ENCODE measurements at places on chromosomes 16 and 17.

DNA sequence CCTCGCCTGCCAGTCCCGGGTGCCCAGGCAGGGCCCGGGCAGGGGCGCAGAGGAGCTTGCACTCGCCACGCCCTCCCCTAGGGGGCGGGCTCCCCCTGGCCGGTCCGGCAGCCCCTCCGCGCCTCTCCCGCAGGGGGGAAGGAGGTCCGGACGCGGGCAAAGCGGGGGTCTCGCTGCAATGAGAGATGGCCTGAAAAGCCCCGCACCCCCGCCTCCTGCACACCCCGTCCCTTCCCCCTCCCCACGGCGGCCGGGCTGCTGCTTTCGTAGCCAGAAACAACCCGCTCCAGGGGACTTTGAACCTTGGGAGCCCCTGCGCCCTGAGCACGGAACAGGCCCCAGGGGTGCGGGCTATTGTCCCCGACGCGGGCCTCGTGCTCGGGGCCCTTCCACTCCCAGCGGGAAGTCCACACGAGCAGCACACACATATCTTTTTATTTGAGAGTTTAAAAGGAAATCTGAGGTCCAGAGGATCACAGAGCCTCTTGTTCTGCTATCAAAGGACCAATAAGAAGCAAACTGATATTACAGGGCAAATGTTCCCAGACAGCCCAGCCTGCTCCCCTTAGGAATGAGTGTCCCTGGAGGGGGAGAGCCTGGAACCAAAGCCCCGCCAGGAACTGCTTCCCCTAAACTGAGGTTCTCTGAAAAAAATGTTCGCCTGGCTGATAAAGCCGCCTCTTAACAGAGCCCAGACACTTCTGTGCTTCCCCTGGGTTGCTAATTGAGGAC, 5.8 kb upstream of the CBX4 start:
- peak; percentile 86 for DNase-seq

DNA sequence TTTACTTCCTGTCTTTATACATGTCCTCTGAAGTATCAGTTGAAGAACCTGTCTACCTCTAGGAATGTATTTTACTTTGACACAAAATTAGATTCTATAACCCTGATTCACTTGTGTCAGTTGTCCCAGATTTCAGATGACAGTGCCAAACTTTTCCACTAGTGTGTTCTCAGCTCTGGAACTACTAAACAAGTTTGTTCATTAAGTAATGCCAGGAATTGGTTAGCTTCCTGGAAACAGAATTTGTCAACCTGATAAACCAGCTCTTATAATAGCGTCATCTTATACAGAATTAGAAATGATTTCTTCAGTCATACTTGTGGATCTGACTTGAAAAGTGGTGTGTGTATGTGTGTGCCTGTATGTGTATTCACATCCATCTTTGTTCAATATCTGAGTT, 7.4 kb downstream of the MAP3K3 start:
- no peak for DNase-seq

GRCh38 chr17:9256751-9257629, 235.7 kb downstream of the NTN1 start:
- DNase-seq: no peak

DNA sequence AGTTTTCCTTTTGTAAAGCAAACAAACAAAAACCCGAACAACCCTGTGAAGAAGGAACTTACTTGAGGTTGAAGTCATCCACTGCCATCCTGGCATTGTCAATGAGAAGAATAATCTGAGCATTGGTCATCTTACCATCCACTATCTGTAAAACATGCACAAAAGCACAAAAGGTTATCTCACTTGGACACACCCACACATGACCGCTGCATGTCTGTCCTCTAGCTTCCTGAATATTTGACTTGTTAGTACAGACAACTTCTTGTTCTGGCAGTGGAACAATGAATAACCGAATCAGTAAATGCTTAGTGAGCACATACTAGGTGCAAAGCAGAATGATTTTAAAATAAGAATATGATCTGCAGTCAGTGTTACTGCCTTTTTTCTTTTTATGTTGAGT, 6.1 kb downstream of the KRT23 start:
- no peak for DNase-seq

DNA sequence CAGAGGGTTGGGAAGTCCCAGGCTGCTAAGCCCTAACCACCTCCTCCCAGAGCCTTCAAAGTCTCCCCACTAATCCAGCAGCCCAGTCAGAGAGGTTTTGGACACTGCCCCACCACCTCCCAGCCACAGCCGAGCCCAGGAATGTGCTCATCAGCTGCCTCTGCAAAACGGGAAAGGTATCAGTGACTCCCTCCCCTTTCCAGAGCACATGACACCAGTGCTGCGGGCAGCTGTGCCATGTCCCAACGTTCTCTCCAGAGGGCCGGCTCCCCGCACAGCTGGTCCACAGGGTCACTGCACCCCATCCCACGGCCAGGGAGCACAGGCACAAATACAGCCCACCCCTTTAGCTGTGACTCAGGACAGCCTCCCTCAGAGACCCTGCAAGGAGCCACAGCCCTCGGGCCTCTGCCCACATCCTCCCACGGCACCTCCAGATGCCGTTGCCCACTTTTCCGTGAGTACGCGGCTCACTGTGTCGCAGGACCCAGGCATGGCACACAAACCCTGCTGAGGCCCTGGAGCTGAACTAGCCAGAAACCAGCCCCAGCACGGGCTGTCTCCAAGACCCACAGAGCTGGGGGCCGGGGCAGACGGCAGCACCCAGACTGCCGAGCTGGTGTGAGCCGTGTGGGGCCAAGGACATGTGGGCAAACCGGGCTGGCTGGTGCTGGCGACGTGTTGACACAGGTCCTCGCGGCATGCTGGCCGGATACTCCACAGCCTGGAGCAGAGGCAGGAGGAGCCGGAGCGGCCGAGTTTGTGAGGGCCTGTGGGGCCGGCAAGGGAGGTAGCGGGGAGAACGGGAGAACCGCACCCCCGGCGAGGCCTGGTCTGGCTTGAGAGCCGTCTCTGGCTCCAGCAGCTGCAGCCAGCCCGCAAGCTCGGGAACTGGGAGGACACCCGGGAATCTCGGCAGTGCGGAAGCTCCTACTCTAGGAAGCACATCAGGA, 6.3 kb upstream of the PPP1R27 start:
- no peak for DNase-seq

DNA sequence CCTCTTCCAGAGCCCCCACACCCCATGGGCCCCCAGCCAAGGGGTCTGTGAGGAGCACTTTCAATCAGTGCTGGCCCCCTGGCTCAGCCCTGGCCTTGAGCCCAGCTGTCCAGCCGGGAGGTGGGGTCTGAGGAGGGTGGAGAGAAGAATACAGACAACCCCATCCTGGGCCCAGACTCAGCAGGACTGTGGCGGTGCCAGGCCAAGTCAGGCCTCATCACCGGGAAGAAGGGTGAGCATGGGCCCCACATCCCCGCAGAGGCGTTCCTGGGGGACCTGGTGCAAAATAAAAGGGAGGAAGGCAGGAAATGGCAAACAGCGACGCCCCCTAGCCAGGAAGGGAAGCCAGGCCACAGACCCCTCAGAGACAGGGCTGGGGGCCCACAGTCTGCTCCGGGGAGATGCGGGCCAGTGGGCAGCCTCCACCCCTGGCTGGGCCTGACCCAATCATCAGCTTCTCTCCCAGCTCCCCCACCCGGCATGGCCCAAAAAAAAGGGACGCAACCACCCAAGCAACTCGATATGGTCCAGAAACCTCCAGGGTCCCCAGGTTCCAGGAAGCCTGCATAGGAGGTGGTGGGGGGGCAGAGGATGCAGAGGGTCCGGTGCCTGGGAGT, 20.6 kb downstream of the ZNF423 start:
- DNase-seq: no peak

- DNase-seq: no peak
These were observed 18.3 kb downstream of the TMEM100 start for GRCh38 chr17:55704401-55704800.

DNA sequence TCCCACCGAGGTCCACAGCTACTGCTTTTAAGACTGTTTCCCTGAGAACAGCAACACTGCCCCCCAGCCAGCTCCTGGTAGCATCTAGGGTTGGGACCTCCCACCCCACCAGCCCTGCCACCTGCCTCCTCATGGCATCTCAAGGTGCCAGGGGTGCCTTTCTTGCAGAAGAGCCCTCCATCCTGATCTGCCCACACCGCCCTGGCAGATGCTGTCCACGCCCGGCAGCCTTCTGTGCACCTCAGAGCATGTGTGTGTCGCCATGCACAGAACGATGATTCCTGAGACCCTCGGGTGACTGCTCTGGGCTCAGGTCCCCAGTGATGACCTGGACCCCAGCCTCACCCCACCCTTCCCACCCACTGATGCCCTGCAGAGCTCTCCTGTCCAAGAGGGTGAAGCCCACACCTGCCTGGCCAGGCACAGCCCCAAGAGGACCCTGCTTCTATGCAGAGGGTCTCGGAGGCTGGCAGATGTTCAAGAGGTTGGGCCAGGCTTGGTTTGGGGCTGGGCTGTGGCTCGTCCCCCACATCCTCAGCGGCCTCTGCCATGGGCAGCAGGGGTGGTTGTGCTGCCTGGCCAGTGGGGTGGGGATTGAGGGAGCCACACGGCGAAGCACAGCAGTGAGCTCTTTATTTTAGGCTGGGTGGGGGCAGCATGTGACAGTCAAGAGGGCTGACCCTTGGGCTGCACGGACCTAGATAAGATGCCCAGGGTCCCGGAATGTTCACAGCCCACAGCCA, 5.2 kb upstream of the SPATA2L start:
- DNase-seq: no peak

- no peak for DNase-seq
These were observed 258.8 kb upstream of the ASIC2 start for GRCh38 chr17:33551911-33552310.

DNA sequence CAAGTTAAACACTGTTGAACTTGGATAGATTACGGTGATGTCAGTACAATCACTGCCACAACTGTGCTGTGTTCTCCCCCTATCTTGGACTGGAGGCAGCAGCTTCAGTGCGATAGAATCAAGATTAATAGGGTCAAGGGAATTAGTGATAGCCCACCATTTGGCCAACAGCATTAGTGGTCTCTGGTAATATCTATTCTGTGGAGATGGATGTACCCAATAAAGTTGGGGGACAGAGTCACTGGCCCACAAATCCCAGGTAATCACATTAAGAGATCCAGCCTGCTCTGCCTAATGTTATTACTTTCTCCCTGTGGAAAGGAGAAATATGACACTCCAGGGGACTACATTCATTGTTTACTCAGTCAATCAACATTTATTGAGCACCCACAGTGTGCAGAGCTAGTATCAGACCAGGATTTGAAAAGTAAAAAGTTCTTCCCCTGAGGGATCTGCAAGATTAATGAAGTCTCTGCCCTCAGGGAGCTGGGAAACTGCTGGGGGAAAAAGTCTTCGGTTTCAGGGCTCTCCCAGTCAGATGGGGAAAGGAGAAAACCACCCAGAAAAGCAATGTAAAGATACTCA, 23.6 kb upstream of the ATP5MC1 start:
- DNase-seq: no peak

GRCh38 chr17:39963829-39964228, 1.0 kb downstream of the GSDMA start:
- no peak for DNase-seq

DNA sequence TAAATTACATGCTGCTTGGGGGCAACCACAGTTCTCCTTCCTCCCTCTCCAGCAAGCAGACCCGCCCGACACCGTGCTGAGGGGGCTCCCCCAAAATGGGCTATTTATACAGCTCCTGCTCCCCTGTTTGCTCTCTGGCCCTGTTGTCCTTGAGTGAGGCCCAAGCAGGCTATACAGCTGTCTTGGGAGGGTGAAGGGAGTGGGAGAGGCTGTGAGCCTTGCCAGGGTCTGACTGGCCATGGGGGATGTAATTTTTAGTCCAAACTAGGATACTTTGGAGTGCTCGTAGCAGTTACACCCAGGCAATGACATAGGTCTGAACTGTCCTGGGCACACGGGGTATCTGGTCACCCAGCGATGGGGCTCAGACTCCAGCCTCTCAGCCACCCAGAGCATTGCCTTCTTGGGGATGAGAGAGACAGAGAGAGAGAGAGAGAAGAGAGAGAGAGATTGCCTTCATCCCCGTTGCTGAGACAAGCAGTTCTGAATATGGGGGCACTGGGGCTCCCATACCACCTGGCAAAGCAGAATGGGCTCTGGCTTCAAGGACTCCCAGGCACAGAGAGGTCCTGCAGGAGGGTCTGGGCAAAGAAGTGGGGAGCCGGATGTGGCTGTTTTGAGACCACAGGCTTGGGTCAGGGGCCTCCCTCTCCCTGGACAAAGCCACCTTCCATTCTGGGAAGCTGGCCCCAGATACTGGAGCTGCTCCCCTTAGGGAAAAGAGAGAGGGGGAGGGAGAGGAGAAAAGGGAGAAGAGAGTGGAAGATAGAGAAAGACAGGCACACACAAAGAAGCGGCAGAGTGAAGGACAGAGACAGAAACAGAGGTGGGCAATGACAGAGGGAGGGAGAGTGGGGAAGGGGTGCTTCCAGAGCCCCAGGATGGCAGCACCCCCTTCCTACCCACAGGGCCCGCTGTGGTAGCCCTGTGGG, 10.7 kb upstream of the TMEM92 start:
- peak; percentile 11 for DNase-seq

DNA sequence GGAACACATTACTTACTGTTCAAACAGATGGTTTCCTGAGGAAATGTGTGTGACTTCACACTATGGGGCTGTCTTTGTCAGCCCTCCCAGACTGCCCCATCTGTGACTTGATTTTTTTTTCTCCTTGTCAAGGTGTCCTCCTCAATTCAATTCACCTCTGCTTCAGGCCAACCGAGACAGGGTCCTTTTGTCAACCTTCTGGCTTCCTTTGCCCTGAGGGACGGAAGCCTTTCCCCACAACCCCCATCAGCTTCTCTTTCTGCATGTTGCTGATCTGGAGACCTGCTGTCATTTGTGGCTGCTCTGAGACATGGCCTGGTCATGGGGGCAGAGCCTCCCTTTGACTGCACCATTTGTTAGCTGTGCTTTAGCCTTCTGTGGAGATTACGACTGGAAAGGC, 21.3 kb upstream of the RGS9 start:
- no peak for DNase-seq

DNA sequence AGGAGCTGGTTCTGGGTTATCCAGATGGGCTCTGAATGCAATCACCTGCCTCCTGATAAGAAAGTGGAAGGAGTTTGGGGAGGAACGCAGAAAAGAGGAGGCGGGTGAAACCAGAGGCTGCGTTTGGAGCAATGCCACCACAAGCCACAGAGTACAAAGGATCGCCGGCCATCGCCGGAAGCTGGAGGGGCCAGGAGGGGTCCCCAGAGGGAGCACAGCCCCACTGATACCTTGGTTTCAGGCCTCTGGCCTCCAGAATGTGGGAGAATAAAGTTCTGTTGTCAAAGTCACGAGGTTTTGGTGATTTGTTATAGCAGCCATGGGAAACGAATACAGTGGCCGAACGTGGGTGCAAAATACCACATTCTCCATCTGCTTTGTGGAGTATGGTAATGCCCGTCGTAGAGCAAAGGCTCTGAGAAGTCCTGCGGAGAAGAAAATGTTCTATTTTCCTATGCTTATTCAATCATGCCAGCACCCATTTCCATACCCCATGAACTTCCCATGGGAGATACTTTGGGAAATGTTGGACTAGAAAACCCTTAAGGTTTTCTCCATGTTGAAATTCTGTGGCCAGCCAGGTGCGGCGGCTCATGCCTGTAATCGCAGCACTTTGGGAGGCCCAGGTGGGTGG, 51.4 kb downstream of the ZDHHC7 start:
- DNase-seq: no peak
